ENCODE measurements at places on chromosomes 3 and 15. TPM values are rescaled to one million over a fixed set of nuclear protein-coding genes. Genes with fewer than 3 reads are reported as not detected.

The DTX3L gene
- 36.9 TPM for total RNA-seq

The MNS1 gene
- total RNA-seq, result not detected

The SPTBN5 gene
- 0.34 TPM for total RNA-seq

The GREM1 gene
- 0.07 TPM for total RNA-seq

The FGD5 gene
- under 0.01 TPM for total RNA-seq

The TMC3 gene
- total RNA-seq, result not detected

The POPDC2 gene
- 0.34 TPM for total RNA-seq

The NMNAT3 gene
- total RNA-seq, result 6.8 TPM

The REC114 gene
- total RNA-seq, result not detected

The POLQ gene
- 1.0 TPM for total RNA-seq

The CPEB1 gene
- not detected for total RNA-seq

The SLC15A2 gene
- 2.4 TPM for total RNA-seq

The SLC12A1 gene
- total RNA-seq, result not detected

The CLDN11 gene
- 0.43 TPM for total RNA-seq

The UROC1 gene
- total RNA-seq, result not detected

The SCN11A gene
- under 0.01 TPM for total RNA-seq

The APOD gene
- 0.34 TPM for total RNA-seq

The RNU5B-1 gene
- not detected for total RNA-seq

All from nasal cavity respiratory epithelium epithelial cell of viscerocranial mucosa (primary cell).